GM04503 (cell line): ENCODE measurements at places on chromosomes 5 and 9.

GRCh38 chr5:52043543-52043942 lies 660.3 kb downstream of the ISL1 start:
- DNase-seq: no peak

DNA sequence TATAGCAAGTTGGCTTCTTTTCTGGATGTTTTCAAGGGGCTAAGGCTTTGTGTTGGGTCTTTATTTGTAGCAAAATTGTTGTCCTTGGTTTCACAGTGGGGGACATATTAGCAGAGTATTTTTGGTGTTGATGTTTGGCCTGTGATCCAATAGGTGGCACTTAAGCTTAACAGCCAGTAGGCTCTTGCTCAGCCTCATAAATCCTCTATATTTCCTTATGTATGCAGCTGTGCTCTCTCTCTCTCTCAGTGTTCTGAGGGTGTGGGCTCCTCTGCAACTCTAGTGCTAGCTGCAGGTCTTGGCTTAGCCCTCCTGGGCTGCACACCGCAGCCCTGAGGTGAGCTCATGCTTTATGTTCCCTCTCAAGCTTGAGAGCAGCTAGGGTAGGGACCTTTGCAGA lies 195.0 kb upstream of the GHR start:
- no peak for DNase-seq

- DNase-seq: peak; percentile 18
Measured at GRCh38 chr5:154962494-154962893, 21.6 kb downstream of the MRPL22 start.

GRCh38 chr9:121528642-121529041 lies 29.0 kb upstream of the GGTA1 start:
- no peak for DNase-seq

GRCh38 chr9:116504893-116505480 lies 182.1 kb upstream of the TRIM32 start:
- DNase-seq: no peak

- no peak for DNase-seq
Measured at GRCh38 chr5:73902327-73903051, 276.5 kb downstream of the ARHGEF28 start.

DNA sequence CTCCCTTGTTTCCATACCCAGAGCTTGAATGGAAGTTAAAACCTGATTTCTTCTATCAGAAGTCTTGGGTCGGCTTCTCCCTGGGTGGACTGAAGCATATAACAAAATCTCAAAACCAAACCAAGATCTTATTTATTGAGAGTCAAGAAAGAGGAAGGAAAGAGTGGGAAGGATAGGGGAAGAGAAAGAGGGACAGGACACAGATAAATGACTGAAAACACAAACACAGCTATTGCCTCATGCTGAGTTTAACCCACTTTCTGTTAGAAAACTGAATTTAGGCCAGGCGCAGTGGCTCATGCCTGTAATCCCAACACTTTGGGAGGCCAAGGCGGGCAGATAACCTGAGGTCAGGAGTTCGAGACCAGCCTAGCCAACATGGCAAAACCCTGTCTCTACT lies 92.9 kb downstream of the PALM2AKAP2 start:
- DNase-seq: no peak

GRCh38 chr5:87138091-87138805 lies 129.4 kb upstream of the RASA1 start:
- no peak for DNase-seq

GRCh38 chr5:83492331-83492730 lies 20.8 kb downstream of the VCAN start:
- DNase-seq: no peak

DNA sequence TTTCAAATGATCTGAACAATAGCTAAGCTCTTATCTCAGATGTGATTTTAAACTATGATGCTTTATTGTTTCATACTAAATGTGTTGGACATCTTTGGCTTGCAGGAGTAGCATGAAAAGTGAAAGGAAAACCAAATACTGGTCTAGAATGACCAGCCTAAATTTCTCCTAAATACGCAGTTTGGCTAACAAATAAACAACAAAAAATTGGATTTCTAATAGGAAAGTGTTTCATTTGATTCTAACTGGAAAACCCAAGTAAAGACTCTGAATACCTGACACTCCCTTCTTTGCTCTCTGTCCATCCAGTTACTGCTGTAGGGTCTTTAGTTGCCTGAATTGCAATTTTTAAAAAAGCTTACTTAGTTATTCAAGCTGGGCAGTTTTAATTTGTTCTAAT lies 111.7 kb upstream of the ACOT12 start:
- no peak for DNase-seq

DNA sequence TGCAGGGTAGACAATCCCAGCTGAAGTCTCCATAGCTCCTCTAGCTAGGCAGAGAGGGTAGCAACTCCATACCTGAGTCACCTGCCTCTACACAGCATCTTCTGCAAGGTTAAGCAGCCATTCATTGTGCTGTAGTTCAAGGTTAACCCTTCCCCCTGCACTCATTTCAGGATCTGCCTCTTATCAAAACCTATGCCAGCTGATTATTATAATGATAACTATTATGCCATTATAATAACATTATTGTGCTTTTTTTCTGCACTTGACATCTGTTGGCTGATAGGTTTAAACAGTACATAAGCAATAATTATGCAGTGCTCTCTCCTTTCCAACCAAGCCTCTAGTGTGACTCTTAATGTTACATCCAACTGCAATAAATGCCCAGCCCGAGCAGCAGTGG lies 17.3 kb downstream of the SIL1 start:
- DNase-seq: no peak

DNA sequence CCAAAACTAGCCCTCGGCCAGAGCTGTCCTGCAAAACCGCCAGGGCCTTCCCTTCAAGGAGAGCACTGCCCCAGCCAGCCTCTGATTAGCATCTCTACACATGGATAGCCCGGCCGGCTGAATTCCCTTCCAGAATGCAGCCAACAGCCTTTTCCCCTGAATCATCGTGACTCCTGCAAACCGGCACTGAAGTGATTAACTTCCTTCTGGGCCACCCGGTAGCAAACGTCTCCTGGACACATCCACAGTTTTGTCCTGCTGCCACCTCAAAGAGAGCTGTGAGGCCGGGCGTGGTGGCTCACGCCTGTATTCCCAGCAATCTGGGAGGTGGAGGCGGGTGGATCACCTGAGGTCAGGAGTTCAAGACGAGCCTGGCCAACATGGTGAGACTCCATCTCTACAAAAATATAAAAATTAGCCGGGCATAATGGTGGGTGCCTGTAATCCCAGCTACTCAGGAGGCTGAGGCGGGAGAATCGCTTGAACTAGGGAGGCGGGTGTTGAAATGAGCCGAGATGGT lies 21.1 kb upstream of the EEIG1 start:
- DNase-seq: peak; percentile 82

- no peak for DNase-seq
Measured at GRCh38 chr5:175895686-175896102, 24.3 kb downstream of the CPLX2 start.

- DNase-seq: no peak
Measured at GRCh38 chr5:150987746-150988145, 32.6 kb upstream of the GPX3 start.

DNA sequence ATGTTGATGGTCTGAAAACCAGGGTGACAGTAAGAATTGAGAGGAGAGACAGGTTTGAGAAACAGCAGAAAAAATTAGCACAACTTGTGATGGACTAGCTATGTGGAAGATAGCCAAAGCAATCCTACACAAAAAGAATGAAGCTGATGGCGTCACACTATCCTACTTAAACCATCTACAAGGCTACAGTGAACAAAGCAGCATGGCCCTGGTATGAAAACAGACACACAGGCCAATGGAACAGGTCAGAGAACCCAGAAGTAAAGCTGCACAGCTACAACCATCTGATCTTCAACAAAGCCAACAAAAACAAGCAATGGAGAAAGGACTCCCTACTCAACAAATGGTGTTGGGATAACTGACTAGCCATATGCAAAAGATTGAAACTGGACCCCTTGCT lies 7.5 kb upstream of the UBE2R2 start:
- no peak for DNase-seq
